T-helper 2 cell (primary cell): ENCODE measurements at places on chromosomes 3 and 15.
A peak's percentile ranks its signal among the peaks of the same experiment; 100 is the strongest.

DNA sequence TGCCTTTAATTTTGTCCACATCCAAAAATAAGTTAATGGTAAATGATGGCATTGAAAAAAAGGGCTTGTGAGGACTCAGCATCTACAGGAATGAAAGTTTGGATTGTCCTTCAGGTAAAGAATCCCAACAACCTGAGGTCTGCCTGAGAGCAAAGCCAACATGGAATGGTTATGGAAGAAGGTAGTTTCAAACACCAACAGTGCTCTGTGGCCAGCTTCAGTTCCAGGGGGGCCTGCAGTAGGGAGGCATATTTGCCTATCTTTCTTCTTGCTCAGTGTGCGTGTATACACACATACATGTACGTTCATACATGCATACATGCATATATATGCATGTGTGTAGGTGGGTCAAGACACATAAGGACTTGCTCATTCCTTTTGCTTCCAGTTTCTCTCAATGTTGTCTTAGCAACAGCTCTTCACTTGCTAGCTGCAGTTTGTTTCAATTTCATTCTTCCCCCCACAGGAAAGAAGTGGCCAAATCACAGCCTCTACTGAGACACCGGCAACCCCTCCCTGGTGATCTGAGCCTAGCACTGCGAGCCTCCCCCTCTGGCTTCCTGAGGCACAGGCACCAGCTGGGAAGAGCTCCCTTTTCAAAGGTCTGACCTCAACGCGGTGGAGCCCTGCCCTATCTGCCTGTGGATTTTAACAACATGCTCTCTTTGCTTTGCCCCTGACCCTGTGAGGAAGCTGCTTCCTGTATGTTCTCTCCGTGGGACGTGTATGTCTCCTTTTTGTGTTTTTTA, 146.2 kb downstream of the KLF13 start:
- DNase-seq: no peak

GRCh38 chr3:185362850-185363661, at the start of gene MAP3K13:
MAP3K13 (plus strand) TSS chr3:185363136; CDS start chr3:185428582, 65,446 bp downstream.
- DNase-seq: peak; percentile 16

DNA sequence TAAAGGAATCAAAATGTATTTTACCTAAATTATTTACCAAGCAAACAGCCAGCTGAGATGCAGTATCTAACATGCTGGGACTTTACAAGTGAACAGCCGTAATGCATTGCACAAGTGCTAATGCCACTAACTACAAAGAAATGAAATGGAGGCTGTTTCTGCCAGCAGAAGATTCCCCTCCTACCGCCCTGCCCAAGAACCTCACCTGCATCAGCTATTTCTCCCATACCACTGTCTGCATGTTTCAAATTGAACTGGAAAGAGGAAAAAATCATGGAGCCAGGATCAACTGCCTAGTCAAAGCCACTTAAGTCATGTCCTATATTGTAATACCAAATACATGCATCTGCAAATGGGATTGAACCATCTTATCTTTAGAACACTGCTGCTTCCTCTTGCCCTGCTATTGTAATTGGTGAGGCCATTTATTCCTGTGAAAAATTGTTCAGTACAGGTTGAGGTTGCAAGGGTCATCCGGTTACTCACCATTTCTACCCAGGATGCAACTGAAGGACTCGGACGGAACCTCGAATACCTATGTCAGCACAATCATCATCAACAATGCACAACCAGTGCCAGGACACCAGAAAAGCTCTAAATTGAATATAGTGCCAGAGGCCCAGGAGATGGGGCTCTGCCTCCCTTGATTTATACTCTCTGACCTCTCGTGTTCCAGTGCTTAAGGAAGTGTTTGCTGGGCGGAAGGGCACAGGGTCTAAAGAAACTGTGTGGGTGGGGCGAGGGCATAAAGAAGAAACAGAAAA, 27.5 kb downstream of the ANXA2 start:
- DNase-seq: no peak

DNA sequence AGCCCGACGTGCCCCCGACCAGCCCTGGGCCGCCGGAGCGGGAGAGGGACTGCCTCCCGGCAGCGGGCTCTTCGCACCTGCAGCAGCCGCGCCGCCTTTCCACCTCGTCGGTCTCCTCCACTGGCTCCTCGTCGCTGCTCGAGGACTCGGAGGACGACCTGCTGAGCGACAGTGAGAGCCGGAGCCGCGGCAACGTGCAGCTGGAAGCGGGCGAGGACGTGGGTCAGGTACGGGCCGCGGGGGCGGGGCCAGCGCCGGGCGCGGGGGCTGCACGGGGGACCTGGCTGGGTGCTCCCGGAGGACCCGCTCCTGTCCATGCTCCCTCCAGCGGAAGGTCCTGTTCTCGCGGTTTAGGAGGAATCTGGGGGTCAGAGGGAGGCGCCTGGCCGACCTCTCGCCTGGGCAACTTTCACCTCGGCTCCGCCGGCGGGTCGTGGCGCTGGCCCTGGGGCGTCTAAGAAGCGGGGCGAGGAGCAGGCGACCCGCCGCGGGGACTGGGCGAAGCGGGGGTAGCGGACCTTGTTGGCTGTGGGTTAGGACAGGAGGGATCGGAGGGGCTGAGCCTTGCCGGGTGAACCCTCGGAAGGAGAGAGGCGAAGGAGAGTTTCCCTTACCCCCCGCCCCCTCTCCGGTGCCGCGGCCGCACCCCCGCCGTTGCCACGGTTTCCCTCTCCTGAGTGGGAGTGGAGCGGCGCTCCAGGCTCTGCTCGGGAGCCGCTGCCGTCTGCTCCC, 682 bp downstream of the ITPKA start:
- no peak for DNase-seq

- no peak for DNase-seq
These were observed 1280.4 kb downstream of the NSUN3 start for GRCh38 chr3:95343228-95343627.

- DNase-seq: no peak
These were observed 6.2 kb upstream of the ZNF148 start for GRCh38 chr3:125381314-125381713.

DNA sequence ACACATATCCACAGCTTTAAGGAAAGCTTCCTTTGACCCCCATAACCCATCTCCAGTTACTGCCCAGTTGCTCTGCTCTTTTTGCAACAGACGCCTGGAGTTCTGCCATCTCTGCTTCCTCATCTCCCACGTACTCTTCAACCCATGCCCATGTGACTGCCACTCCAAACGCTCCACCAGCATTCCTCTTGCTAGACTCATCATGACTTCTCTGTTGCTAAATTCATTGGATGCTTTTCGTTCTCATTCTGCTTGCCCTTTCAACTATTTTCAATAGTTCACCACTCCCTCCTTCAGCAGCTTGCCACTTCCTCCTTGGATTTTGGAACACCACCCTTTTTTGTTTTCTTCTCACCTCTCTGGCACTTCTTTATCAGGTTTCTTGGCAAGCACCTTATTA, 2.7 kb upstream of the KNSTRN start:
- DNase-seq: no peak

DNA sequence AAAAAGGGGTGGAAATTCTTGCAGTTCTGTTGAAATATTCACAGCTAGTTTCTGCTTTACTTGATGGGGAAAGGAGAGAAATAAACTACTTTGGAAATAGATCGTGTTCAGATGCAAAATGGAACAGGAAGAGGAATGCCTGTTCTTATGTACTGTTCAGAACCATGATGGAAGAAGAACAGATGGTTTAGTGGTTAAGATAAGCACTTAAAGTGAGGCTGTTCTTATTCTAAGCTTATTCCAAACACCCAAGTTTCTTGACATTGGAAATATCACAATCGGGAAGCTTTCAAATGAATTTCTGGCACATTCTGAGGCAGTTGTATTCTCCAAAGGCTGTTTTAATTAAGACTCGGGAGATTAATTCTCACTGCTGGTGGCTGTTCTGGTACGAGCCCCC, 228.5 kb downstream of the LSAMP start:
- DNase-seq: no peak

- DNase-seq: no peak
These were observed 425.0 kb downstream of the TIGIT start for GRCh38 chr3:114718898-114719210.

GRCh38 chr3:189460511-189460910, 170.7 kb upstream of the TP63 start:
- DNase-seq: no peak

GRCh38 chr3:118167571-118167970, 867.1 kb downstream of the IGSF11 start:
- no peak for DNase-seq

DNA sequence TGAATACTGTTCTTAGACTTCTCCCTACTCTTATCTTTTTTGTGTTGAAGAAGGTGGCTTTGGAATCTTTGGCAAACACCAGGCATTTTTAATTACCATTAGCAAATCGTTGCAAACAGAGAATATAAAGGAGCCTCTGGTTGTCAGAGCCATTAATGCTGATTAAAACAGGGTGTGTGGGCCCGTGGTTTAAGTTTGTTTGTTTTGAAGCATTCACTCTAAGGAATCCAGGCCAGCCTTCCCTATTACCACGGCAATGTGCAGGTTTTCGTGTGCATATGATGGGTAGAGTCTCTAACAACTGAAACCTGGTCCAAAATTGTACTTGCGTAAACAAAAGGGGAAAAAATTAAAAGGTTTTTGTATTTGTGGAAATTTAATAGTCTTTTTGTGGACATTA, 141.2 kb upstream of the GMNC start:
- DNase-seq: no peak

DNA sequence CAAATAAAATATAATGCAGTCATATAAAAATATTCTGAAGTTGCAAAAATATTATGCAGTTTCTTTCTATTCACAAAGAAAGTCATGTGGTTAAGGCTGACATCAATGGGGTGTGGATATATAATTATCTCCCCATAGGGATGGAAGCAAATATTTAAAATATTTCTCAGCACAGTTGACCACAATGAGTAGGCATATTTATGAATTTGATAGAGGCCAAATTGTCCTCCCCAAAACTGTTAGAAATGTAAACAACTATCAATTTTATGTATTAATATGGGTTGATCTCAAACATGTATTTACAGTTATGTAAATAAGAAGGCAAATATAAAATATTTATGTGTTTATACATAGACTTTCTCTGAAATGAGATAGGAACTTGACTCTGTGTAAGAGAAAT, 246.0 kb upstream of the CBLB start:
- DNase-seq: no peak

GRCh38 chr3:85760342-85760741, 801.6 kb downstream of the CADM2 start:
- no peak for DNase-seq

GRCh38 chr3:46930166-46930944, 46.2 kb downstream of the CCDC12 start:
- no peak for DNase-seq

DNA sequence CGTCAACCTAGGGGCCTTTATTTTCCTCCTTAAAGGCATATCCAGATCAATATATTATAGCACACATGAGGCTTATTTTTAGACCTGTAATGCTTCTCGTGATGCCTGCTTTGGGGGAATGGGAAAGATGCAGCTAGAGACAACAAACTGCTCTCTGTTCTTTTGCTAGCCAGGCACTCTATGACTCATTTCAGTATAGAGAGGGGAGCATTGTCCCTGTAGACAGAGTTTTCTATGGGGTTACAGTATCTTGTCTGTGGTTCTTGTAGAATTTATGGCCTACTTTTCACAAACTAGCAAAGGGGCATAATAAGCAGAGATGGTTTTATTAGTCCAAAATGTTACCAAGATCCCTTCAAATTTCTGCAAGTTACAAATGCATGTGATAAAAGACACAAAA, 305.6 kb downstream of the LSAMP start:
- DNase-seq: no peak

- no peak for DNase-seq
These were observed 14.5 kb downstream of the LAMP3 start for GRCh38 chr3:183148056-183148455.

DNA sequence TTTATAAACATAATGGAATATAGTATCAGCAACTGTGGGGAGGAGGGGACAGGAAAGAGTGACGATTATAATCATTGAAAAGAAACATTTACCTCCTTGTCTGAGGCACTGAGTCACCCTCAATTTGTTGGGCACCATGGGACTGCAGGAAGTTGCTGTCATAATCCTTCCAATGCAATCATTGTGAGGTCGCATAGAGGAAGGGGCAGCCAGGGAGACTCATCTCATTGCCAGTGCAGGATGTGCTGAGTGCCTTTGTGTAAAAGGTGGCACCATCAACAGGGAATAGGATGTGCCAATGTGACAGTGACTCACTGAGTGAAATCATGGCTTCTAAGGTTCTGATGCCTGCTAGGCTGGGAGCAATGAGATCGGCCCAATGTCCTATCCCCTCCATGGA, 300.4 kb upstream of the ADAMTS9 start:
- DNase-seq: no peak

DNA sequence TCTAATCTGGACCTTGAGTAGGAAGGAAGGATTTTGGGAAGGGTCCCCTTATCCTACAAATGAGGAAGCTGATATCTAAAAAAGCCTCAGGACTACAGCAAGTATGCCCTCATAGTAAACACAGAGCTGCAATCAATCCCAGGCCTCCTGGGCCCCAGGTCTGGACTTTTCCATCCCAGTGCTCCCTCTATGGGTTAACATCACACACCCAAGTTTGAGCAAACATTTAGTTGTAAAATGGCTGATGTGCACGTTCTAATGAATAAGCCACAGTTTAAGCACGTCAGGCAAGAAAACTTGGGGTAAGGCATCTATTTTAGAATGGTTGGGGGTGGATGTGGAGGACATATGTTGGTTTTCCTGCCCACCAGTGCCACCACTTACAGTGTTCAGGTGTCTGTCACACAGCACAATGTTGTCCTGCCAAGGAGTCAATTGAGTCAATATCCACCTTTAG, 44.3 kb upstream of the UBE2E1 start:
- DNase-seq: no peak

GRCh38 chr3:34046154-34046553, 247.7 kb downstream of the PDCD6IP start:
- no peak for DNase-seq

DNA sequence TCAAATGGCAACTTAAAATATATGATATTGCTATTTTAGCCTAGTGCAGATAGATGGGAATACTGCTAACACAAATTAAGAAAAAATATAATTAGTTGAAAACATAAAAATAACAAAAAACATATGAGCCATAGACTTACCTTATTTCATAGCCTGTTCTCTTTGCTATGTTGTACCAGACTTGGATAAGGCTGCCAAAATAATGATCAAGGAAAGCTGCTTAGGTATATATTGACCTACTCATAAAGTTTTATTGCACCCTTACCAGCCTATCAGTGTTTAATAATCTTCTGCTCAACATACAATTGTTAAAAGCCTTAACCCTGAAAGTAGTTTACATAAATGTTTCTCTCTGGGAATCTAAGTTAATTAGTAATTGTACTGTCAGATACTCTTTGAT, at the start of gene SI:
SI (minus strand) TSS at position 204 of the 400 bp plus-strand sequence. CDS start 2,484 bp downstream, outside the sequence.
- no peak for DNase-seq

DNA sequence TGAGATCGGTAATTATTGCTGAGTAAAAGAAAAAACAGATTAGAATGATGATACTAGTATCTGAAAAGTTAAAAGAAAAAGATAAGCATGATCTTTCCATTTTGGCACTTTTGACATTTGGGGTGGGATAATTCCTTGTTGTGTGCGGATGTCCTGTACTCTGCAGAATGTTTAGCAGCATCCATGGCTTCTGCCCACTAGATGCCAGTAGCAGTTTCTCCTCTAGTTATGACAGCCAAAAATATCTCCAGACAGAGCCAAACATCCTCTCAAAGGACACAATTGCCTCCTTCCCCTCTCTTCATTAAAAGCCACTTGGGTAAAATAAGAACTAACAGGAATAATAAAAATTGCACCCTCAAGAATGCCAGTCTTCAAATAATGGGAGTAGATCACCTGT, 468.8 kb upstream of the GRM7 start:
- DNase-seq: no peak
